ENCODE measurements at places on chromosomes 2 and 18.

GRCh38 chr2:200743042-200743676, 68.6 kb upstream of the BZW1 start:
- DNase-seq: no peak

DNA sequence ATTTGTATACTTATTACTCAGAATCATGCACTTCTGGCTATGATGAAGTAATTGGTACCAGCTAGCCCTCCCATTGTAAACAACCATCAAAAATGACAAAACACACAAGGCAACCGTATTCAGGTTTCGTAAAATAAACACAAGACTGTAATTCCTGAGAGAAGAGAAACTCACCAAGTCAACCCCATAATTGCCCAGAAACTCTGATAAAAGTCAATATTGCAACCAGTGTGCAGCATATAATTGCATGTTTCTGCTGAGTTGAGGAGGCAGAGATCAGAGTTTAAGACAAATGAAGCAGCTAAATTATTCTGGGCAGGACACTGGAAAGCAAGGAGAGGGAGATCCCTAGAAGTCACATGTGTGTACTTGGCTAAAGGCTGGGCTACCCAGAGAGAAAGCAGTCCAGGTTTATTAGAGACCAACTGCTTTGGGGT, 90.3 kb downstream of the ROCK2 start:
- DNase-seq: no peak

GRCh38 chr18:55224086-55224625, 264.9 kb upstream of the CCDC68 start:
- DNase-seq: no peak

DNA sequence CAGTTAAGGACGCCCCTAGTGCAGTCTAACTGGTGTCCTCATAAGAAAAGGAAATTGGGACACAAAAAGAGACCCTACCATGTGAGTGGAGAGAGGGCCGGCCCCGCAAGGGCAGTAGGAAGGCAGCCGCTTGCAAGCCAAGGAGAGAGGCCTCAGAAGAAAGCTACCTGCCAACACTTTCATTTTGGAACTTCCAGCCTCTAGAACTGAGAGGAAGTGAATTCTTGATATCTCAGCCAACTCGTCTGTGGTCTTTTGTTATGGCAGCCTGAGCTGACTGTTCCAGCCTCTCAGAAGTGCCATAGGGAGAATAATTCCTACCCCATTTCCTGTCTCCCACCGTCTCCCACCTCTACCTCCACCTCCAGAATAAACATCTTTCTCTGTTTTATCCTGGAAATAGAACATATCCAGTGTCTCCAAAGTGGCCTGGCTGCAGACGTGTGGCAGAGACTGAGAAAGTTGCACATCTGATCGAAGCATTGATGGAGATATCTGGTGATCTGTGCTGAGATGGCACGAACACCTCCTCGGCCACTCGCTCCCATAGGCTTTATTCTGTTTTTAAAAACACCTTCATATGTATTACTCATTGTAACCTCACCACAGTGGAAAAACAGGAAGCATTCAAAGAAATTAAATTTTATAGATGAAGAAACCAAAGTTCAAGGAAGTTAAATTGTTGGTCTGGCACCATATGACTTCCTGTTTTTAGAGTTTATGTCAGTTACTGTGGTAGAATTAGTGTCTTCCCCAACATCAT, 39.5 kb upstream of the MARCO start:
- no peak for DNase-seq

GRCh38 chr2:234399451-234400246, 97.2 kb downstream of the ARL4C start:
- no peak for DNase-seq

- DNase-seq: no peak
These were observed 914 bp downstream of the STEAP3 start for GRCh38 chr2:119224391-119225104.

- DNase-seq: no peak
These were observed 125.6 kb downstream of the TSN start for GRCh38 chr2:121881038-121881437.

- DNase-seq: no peak
These were observed 129.3 kb upstream of the TLK1 start for GRCh38 chr2:171289991-171290390.

- no peak for DNase-seq
These were observed 250.6 kb downstream of the DOK6 start for GRCh38 chr18:69651243-69651642.

GRCh38 chr18:14947482-14948162, 199.7 kb downstream of the ANKRD30B start:
- no peak for DNase-seq

DNA sequence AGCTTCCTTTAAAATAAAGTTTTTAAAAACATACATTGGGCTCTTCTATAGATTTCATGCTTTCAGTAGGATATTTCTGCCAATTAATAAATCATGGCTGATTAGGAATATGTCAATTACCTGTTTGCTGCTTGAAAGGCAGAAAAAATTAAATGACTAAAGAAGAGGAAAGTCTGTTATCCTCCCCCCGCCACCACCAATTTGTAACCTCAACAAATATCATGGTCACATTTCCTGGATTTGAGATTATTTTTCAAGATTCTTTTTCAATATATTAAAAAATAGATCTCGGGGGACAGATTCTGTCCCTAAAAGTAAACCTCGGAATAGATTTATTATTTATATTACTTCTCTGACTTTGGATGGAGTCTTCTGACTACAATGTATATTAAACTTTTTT, 125.9 kb downstream of the ARHGAP15 start:
- DNase-seq: no peak

GRCh38 chr2:121998751-121999150, 243.3 kb downstream of the TSN start:
- no peak for DNase-seq

All from brain (organoid and tissue), 16 donors.